ENCODE measurements at places on chromosomes 4 and X.

DNA sequence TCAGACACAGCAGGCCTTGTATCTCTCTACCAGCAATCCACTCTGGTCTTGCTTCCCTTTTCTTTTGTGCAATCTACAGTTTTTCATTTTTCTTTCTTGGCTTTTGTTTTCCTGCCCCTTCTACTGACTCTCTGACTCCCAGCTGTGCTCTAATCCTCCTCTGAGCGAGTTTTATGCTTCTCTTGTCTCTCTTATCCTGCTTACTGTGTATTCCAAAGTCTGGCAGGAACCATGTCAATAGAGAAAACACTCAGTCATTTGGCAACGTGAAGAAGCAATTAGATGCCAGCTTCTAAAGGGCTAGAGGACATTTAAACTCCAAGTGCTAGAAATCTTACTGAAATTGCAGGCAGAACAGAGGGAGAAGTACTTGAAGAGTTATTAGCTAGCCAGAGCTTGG, 984.6 kb upstream of the TENM3 start:
- no peak for DNase-seq

DNA sequence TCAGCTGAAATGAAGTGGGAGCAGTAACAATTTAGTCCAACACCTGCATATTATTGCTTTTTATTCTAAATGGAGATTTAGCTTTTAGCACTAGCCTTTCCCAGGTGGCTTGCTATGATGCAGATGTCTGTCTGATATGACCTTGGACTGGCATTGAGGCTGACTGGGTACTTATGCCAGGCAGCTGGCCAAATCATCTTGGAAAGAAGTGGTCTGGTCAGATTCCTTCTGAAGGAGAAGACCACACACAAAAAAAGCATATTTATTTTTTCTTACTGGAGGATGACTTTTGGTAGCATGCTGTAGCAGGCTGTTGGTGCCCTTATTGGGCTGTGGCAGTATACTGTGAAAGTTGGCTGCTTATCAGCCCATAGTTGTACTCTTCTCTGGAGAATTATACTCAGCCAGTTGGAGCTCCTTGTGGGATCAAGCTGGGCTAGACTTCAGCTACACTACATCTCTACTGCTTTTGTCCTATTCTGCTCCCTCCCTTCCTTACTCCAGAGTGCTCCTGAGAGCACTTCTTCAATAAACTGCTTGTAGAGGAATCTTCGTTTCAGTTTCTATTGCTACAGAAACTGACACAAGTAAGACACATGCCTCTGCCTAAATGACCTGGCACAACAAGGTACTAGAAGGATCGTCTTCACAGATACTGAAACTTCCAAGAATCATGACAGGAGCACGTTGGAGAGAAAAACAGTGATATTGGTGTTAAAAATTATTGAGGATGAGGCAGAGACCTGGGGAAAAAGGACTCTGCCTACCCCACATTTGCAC, 196.8 kb upstream of the RPS6KA3 start:
- no peak for DNase-seq

DNA sequence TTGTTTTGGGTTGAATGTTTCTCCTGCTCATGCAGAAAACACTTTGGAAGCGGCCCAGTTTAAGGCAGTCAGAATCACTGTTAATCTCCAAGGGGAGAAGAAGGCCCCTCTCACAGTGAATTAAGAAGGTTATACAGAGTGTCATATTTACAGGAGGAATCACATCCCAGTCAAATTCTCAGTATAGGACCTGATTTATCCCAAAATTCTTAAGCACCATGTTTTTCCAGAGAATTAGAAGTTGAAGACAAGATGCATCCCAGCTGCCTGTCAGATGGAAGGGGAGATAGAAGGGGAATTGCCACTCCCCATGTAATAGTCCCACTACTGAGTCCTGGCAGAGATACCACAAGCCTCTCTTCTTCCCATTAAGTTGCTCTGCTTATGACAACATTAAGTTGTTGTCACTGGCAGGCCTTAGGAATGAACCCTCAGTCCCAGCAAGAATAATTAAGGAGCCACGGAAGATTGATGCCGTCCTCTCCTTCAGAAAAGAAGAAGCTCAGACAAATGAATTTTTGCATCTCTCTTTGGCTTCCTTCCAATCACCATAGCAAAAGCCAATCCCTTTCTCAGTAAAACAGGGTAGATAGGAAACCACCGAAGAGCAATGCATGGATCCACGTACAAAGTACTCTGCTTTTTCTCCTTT, 138.4 kb downstream of the LDB2 start:
- DNase-seq: no peak

- DNase-seq: no peak
These were observed 631 bp downstream of the EVC start for GRCh38 chr4:5711479-5712184.

DNA sequence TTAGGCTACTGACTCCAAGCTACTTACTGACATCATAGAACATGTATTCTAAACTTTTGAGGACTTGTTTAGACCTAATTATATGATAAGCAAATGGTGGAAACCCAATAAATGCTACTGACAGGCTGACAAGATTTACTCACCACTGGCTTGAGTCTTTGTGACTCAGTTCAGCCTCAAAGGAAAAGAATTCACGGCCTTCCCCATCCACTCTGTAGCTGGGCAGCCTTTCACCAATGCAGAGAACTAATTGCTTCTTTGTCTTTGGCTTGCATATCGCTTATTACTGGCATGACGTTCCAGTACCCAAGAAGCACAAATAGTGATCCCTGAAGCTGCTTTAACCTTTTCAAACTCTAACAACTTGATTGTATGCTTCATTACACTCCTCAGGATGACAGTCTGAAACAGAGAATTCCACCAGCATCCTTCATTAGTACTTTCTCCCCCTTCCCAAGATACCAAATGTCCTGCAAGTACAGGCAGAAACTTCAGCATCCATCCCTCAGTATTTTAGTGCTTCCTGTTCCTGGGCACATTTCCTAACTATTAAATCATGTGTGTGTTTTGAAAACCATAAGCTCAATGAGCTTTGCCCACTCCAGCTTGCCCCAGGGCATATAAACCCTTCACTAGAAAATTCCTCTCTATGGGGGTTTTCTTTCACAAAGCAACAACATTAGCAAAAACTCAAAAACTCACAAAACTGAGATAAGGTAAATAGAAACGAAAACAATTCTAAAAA, 298.1 kb upstream of the SLC7A11 start:
- no peak for DNase-seq

DNA sequence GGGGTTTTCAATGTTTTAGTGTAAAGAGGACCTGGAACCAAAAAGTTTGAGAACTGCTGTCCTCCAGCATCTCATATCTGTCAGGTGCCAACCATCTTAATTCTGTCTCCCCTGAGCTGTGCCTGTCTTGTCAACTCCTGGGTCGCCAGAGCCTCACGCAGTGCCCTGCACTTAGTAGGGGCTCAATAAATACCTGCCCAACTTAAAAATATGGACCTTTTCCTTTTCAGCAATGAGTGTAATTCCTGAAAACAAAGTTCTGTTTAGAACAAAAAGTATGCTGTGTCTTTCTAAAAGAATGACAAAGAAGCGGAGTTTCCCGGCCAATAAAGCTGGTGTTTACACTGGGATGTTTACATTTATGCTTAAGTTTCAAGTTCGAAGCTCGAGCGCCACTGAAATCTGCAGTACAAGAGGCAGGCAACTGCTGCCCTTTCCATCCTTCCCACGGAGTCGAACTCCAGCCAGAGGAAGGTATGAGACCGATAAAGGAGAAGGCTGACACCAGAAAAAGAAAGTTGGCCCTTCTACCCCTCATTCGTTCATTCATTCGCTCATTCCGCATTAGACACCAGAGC, 1.1 kb upstream of the HTATSF1 start:
- peak; percentile 74 for DNase-seq

GRCh38 chrX:39984191-39984956, 113.4 kb downstream of the BCOR start:
- no peak for DNase-seq

- no peak for DNase-seq
These were observed 213.2 kb downstream of the KDR start for GRCh38 chr4:54912155-54912554.

DNA sequence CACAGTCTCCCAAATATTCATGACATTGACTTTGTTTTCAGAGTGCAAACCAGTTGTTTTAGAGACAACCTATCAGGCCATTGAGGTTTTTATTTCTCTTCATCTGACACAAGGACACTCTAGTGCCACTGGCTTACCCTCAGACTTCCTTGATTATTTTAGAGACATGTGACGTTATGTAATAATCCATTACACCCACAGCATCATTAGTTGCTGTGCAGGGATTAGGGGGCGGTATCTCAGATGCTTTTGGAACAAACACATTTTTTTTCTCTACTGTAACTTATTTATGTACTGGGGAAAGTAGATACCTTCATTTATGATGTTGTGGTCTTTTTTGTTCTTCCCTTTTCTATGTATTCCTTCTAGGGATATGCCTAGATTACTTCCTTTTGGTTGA, 2293.1 kb downstream of the PCDH7 start:
- DNase-seq: no peak

- DNase-seq: no peak
These were observed 38.9 kb downstream of the PDHA1 start for GRCh38 chrX:19382555-19383145.

GRCh38 chrX:109378281-109378680, 103.6 kb downstream of the GUCY2F start:
- DNase-seq: no peak

GRCh38 chr4:28014469-28014868, 1153.8 kb downstream of the STIM2 start:
- DNase-seq: no peak

- no peak for DNase-seq
These were observed 420.3 kb downstream of the PDHA2 start for GRCh38 chr4:96260064-96260682.

- DNase-seq: no peak
These were observed 27.4 kb upstream of the CAMK2D start for GRCh38 chr4:113788888-113789287.

- no peak for DNase-seq
These were observed 29.3 kb upstream of the CXXC4 start for GRCh38 chr4:104524026-104524425.

Measured in coronary artery (tissue), 2 donors.